ENCODE measurements at places on chromosomes 2 and 18.

- no peak for DNase-seq
Measured at GRCh38 chr2:11514081-11514730, 19.6 kb upstream of the GREB1 start.

DNA sequence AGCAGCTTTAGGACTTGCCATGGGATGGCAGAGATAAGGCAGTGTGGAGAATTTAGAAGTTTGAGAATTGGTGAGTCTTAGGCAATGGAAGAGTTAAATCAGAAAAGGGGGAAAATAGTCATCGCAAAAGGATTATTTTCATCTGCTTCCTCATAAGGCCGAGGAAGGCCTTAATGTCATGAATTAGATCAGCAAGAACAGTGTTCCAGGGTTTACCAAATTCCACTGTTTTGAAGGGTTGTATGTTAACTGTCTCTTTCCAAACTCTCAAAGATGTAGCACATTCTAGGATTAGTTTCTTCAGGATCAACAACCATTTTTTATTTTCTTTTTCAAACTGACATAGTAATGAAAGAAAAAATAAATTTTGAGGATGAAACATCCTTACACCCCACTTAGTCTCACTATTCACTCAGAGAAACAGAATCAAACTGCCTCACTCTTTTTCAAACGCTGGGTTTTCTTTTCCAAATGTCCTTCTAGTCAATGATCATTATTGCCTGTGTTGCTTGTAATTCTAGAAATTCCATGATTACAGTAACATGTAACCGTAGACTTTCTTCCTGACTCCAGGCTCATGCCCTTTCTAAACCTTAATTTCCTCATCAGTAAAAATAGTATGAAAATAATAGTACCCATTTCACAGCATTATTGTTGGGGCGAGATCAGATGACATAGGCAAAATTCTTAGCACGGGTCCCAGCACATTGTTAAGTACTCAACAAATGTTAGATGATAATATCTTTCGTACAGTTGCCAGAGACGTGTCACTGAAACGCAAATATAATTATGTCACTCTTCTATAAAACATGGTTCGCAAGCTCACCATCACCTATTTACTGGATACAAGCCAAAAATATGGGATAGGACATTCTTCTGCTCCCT is 23.6 kb downstream of the ZEB2 start:
- no peak for DNase-seq

GRCh38 chr2:16630463-16630862 is 35.2 kb downstream of the CYRIA start:
- DNase-seq, result no peak

- DNase-seq, result no peak
Measured at GRCh38 chr18:31217038-31217849, 54.6 kb upstream of the DSC1 start.

GRCh38 chr2:158467248-158467647 is 10.5 kb downstream of the PKP4 start:
- no peak for DNase-seq

GRCh38 chr2:112542984-112543661 is 858 bp downstream of the POLR1B start:
- no peak for DNase-seq

DNA sequence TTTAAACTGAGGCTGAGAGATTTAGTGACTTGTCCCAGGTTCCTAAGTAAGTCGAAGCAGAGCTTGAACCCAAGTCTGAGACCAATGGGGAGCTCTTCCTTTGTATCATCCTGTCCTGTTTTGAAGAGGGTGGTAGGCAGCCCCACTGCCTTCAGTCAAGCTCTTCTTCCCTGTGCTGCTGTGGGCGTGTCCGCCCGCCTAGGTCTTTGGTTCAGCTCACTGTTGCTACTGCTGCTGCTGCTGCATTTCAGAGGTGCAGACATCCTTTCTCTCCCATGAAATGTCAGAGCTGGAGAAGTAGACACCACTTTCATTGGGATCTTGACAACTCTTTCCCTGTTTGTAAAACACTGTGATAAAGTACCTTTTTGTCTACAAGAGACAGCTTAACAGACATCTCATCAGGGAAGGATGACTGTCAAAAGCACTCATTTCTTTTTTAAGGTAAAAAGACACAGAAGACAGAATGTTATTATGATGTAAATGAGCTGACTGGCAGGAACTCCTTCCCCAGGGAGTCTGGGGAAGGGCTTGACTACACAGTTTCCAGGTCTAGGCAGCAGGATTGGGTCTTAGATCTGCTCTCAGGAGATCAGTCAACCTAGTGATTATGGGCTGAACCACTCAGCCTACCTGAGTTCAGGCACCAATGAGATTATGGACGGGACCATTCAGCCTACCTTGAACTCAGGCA is 91.7 kb upstream of the TRIB2 start:
- DNase-seq, result no peak

GRCh38 chr2:85789271-85789670 is 35.5 kb downstream of the ATOH8 start:
- no peak for DNase-seq

DNA sequence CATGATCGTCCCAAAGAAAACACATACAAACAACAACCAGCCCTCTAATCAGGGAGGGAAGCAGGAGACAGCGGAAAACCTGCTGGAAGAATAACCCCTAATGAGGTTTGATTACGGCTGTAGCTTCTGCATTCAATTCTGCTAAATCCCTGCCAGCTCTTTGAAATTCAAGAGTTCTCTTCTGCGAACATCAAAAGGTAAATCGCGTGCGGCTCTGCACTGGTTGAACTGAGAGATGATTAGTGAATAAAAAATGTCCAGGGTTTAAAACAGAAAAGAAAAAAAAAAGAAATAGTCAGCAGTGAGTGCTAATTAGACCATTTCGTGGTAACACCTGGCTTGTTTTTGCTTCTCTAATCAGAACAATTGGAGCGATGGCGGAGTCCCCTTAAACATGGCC is 153.0 kb upstream of the CAPN13 start:
- no peak for DNase-seq

GRCh38 chr18:5197032-5197434 is at the start of gene AKAIN1:
TSS of gene AKAIN1 (minus strand) at chr18:5197257. CDS start at chr18:5197053, 204 bp downstream.
- DNase-seq, result no peak

GRCh38 chr2:236445678-236446077 is 123.9 kb upstream of the ACKR3 start:
- DNase-seq, result no peak

- DNase-seq, result no peak
Measured at GRCh38 chr18:39487932-39488331, 1922.3 kb upstream of the CELF4 start.

DNA sequence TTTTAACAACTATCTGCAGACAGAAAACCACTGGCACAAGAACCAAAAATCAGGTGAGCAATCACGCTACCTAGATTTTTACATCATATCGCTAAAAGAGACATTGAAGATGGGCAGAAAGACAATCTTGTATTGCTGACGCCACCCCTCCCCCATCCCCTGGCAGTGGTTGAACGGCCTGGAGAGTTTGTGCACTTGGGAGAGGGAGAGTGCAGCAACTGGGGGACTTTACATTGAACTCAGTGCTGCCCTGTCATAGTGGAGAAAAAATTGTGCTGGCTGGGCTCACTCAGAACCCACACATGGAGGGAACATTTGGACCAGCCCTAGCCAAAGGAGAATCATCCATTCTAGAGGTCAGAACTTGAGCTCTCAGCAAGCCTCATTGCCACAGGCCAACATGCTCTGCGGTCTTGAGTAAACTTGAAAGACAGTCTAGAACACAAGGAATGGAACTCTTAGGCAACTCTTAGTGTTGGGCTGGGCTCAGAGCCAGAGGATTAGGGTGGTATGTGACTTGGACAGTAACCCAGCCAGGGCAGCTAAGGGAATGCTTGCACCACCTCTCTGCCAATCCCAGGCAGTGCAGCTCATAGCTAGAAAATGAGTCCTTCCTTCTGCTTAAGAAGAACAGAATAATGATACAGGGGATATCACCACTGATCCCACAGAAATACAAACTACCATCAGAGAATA is 220.0 kb upstream of the CYP26B1 start:
- DNase-seq, result no peak

DNA sequence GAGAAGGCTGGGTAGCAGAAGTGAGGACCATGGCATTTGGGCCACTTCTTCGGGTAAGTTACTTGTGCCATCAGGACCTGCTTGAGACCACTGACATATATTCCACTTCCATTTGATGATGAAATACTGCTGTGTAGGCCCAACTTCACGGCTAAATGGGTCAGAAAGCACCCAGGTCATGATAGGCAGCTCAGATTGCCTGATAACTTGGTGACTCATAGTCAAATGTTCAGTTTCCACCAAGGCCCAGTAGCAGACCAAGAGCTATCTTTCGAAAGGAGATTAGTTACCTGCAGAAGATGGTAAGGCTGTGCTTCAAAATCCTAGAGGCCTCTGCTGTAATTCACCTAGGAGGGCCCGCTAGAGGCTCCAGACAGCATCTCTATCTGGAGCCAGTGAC is 31.8 kb upstream of the MEX3C start:
- DNase-seq, result no peak

DNA sequence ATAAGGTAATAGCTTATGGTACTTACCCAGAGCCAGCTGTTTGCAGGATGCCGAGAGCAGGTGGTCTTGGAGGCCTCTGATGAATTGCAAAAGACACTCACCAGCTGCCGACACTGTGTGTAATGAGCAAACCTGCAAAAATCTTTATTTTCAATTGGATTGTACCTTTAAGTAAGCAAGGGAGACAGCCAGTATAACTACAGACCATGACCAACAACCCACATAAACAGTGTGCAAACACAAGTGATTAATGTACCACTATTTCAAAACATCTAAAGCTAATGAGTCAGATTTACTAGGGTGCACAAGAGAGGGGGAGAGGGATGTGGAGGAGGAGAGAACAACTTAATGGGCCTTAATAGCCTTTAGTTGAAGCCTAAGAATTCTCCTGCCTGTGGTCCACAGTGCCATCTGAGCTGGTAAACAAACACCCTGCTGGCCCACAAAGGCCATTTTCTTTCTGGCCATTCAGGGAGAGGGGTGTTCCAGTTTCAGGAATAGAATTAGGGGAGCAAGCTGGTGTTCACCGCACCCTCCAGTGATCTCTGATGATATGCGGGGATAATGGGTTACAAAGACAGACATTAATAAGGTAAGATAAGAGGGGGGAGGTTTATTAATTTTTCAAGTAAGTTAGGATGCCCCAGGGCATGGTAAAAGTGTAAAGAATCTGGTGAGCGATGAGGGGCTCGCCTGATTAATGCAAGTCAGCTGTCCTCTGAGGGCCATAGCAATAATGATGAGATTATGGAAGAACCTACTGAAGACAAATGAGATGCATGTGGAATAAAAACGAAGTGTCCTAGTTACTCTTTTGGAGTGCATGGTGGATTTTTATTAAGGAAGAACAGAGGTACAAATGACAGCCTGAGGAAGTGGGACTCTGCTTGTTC is 196.4 kb downstream of the HRH4 start:
- DNase-seq, result no peak

DNA sequence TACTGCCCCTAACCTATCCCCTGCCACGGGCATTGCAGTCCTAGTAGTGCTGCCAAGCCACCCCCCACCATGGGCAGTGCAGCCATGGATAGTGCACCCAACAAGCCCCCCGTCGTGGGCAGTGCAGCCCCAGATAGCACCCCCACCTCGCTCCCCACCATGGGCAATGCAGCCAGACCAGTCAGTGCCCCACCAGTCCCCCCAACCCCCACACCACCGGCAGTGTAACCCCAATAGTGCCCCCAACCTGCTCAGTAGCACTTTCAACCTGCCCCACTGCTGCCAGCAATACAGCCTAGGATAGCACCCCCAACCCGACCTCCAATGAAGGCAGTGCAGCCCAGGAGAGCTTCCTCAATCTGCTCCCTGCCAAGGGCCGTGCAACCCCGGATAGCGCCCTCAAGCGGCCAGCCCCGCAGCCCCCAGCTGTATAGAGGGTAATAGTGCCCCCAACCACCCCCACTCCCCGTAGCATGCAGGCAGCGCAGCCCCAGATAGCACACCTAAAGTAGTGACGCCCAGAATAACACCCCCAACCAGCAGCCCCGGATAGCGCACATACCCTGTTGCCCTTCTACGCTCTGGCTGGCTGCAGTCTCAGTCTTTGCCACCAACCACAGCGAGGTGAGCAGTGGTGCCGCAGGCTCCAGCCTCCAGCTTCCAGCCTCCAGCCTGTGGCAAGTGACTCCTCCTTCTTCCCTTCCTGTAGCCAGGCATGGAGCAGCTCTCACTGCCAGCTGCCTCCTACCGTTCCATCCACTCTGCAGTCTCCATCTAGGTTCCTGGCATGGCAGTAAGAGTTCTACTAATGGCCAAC is 45.4 kb upstream of the ANKRD62 start:
- DNase-seq, result no peak

DNA sequence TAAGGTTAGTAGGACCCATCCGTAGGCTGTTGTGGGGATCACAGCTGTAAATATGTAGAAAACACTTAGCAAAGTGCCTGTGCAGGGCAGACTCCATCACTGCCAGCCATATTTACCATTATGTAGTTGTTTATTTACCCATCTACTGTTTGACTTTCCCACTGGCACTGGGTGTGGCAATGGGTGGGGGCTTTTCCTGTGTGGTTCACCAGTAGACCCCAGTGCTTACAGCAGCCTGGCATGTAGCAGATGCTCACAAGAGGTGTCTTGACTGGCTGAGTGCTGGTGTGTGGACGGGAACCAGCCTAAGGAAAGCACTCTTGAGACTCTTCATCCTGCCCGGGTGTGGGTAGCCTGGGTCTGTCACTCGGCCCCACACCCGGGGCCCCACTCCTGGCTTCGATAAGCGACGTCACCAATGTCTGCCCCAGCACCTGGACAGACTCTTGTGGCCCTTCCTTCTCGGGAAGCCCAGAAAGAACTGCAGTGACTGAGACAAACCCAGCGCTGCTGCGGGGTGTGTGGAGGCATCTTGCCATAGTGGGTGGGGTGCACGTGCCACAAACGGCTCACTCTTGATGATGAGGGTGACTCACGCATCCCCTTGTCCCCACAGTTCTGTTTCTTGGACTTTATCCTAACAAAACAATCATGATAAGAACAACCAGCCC is 78.3 kb downstream of the HDAC4 start:
- DNase-seq, result no peak

DNA sequence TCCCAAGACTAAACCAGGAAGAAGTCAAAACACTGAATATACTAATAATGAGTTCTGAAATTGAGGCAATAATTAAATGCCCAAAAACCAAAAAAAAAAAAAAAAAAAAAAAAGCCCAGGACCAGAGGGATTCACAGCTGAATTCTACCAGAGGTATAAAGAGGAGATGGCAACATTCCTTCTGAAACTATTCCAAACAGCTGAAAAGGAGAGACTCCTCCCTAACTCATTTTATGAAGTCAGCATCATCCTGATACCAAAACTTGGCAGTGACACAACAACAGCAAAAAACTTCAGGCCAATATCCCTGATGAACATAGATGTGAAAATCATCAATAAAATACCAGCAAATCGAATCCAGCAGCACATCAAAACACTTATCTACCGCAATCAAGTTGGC is 108.5 kb upstream of the COL3A1 start:
- DNase-seq, result no peak

DNA sequence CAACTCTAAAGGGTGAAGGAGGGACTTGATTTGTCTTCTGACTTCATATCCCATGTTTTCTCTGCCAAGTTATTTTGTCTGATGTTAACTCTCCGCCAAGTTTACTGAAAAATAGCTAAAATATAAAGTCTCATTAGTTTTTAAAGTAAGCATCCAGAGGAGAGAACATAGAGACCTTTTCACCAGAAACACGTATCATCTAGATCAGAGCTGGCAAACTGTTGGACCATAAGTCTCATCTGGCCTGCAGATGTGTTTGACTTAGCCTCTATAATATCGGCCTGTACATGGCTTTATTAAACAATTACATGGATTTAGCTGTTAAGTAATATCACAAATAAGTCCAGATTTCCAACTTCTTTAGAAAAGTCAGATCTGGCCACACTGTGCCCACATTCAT is 182.6 kb downstream of the PLCL1 start:
- no peak for DNase-seq

Measured in stimulated activated CD4-positive, alpha-beta T cell treated with anti-CD3 and anti-CD28 coated beads, Interleukin-1b, Interleukin-23, amount 100 ng/mL, for 1 hour (primary cell).